GM10248 (cell line): ENCODE measurements at places on chromosomes 16 and 17.

- DNase-seq: no peak
Measured at GRCh38 chr17:77320044-77320440, 179.3 kb downstream of the SEC14L1 start.

GRCh38 chr17:10613775-10614513 is 43.2 kb downstream of the MYH3 start:
- DNase-seq: no peak

- no peak for DNase-seq
Measured at GRCh38 chr17:62704381-62704971, 77.0 kb downstream of the MRC2 start.

DNA sequence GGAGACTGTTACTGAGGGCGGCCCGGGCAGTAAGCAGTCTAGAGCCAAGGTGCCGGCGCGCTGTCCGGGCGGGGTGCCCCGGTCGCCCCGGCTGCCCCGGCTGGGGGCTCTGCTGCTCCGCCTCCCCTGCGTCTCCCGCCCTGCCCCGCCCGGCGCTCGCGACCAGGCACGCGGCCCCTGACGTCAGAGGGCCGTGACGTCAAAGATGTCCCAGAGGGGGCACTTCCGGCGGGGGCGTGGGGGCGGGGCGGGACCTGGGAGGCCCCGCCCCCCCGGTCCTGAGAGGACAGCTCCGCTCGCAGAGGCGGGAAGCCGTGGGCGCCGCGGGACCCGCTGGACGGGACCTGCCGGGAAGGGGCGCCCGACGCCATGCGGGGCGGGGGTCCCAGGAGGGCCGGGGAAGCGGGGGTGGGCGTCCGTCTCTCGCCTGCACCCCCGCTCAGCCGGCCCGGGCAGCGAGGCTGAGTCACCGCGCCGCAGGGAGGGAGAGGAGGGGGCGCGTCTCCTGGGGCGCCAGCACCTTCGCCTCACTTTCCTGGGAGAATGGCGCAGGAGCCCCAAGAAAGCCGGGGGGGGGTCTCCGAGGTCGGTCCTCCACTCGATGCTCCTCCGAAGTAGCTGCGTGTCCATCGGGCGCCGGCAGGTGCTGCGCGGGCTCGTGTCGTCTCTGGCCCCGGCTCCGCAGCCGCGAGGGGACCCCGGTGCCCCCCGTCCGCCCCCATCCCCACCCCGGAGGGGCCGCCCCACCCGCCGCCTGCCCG is 4.4 kb upstream of the HIC1 start:
- DNase-seq: peak; percentile 71

GRCh38 chr17:40625311-40625710 is 22.3 kb downstream of the SMARCE1 start:
- no peak for DNase-seq

DNA sequence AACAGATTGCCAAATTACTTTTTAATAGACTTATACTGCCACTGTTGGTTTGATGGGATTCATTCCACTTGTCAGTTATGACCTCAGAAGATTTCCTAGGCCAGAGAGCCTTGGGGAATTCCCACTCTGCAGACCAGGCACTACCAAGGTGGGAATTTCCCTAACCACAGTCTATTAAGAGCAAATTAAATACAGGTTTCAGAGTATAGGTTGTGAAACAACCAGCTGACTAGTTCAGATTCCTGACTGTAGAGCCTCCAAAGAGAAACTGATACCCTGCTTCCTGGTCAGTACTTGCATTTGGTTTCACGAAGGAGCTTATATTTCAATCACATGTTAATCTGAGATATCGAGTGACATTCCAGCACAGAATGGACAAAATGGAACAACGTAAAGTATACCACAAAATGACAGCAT is 186.5 kb downstream of the STX8 start:
- peak; percentile 69 for DNase-seq

GRCh38 chr16:29831490-29831889 is 11.2 kb downstream of the MVP start:
- no peak for DNase-seq

- no peak for DNase-seq
Measured at GRCh38 chr16:2825049-2825742, 4.9 kb upstream of the ZG16B start.

DNA sequence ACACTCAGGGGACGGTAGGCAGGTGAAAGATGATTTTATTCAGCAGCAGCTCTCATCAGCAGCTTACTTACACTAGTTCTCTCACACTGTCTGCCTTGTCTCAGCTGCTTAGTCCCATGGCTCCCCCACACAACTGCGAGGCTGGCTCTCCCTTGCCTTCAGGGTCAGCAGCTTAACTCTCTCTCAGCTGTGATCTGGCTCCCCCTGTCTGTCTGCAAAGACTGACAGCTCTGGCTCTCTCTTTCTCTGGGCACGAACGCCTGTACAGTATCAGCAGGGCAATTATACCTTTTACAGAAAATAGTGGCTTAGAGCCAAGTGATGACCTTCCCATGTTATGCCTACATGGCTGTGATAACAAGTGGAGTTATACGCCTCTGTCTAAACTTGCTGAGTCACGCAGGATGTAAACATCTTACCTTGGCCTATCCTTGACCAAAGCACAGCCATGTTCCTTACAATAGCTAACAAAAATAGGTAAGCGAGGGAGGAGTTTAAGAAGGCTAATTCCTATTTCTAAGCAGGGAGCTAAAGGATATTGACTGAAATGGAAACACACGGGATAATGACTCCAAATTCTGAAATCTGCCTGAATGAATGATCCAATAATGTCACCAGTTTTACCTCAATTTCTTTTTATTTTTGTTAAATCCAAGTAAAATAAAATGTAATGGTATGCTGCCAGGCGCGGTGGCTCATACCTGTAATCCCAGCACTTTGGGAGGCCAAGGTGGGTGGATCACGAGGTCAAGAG is 1.1 kb upstream of the NDUFAB1 start:
- peak; percentile 46 for DNase-seq
